ENCODE measurements at places on chromosomes 16 and 17.

DNA sequence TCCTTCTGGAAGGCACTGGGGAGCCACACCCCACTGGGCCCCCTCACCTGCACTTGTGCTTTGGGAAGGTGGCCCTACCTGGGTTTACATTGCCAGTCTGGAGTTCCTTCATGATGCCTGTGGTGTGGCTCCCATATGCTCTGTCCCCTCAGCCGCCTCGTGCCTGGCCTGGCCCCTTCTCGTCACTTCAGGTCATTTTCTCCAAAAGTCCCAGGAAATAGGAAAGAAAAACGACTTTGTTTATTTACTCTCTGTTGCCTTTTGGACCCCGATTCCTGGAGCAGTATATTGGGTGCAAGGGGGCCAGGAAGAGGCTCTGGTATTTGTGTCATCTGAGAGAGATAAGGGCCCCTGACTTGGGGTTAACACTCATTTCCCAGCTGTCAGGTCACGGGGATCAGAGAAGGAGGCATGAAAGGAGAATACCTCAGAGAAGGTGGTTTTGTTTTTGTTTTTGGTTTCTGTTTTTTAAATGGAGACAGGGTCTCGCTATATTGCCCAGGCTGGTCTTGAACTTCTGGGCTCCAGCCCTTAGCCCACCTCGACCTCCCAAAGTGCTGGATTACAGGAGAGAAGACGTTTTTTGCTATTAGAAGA is 4.7 kb downstream of the SOCS3 start:
- DNase-seq, result peak; percentile 30

DNA sequence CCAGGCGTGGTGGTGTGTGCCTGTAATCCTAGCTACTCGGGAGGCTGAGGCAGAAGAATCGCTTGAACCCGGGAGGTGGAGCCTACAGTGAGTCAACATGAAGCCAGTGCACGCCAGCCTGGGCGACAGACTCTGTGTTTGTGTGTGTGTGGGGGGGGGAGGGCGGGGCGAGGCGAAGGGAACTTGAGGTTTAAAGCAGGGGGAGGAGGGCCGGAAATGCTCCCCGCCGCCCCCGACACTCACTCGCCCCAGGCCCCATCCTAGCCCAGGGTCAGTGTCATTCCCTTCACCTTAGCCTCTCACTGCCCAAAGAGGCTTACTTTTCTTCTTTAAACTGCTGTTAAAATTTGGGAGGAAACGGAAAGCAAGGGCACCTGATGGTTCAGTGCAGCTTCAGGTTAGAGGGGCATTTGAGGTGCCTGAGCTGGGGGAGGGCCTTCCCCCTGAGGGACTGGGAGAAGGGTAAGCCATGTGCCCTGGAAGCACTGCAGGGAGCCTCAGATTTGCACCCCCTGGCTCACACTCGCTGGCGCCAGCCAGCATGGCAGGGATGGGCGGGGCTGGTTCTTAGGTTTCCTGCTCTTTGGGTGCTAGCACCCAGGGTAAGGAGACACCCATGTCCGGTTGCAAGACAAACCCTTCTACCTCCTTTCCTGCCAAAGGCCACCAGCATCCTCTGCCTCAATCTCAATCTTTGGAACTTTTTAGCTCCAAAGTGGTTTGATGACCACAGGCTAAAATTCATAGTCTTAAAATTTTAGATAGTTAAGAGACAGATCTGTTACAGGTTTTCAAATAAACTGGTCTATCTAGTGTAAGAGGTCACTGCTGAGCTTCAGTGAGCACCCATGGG is 2.2 kb upstream of the LIMD2 start:
- DNase-seq, result peak; percentile 65

GRCh38 chr16:85750827-85751697 is at the start of gene C16orf74:
TSS of gene C16orf74 (minus strand) at chr16:85751096. CDS start at chr16:85735217, 15,879 bp downstream.
- no peak for DNase-seq

- DNase-seq, result no peak
Observed at GRCh38 chr16:3791701-3792100, 74.4 kb upstream of the TRAP1 start.

All from T-helper 9 cell (primary cell).